ENCODE measurements at places on chromosomes 12 and 14.

- DNase-seq = no peak
Measured at GRCh38 chr14:52860209-52860608, 68.8 kb upstream of the GNPNAT1 start.

- no peak for DNase-seq
Measured at GRCh38 chr14:90715993-90716392, 100.2 kb downstream of the TTC7B start.

DNA sequence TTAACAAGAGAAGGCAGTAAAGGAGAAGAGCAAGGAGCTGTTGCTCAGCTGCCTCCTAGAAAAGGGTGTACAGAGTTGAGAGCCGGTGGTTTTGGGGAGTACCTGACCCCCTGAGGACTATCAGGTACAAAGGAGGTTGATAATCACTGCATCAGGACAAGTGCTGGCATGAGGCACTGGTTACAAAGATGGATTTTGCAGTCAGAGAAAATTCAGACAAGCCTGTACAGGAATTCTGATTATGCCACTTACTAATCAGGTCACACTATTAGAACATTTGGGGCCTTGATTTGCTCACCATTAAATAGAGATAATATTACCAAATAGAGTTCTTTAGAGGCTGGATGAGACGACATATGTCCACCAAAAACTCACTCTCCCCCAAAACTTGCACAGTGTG, 450.9 kb upstream of the TMPO start:
- DNase-seq = no peak

DNA sequence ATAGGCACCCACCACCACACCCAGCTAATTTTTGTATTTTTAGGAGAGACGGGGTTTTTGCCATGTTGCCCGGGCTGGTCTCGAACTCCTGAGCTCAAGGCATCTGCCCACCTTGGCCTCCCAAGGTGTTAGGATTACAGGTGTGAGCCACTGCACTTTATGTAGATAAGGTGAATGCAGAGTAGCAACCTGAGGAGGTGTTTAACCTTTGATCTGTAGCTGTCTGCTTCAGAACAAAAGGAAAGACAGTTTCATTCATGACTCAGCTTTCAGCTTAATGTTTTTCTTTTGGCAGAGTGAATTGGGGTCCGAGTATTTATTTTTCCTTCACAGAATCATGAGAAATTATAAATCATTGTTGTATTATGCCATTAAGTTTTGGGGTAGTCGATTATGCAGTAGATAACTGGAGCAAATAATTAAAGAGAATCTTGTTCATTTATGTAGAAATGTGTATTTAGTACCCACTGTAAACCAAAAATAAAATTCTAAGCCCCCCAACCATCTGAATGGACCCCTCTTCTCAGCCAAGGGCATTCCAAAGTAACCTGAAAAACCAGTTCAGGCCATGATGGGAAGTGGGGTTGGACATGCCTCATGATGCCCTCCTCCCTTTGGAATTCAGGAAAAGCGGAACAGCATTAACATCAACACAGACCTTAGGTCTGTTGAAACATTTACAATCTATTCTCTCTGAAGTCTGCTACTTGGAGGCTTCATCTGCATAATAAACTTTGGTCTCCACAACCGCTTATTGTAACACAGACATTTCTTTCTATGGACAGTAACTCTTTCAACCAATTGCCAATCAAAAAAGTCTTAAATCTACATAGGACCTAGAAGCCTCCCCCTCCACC, 10.7 kb upstream of the STX2 start:
- DNase-seq = no peak

DNA sequence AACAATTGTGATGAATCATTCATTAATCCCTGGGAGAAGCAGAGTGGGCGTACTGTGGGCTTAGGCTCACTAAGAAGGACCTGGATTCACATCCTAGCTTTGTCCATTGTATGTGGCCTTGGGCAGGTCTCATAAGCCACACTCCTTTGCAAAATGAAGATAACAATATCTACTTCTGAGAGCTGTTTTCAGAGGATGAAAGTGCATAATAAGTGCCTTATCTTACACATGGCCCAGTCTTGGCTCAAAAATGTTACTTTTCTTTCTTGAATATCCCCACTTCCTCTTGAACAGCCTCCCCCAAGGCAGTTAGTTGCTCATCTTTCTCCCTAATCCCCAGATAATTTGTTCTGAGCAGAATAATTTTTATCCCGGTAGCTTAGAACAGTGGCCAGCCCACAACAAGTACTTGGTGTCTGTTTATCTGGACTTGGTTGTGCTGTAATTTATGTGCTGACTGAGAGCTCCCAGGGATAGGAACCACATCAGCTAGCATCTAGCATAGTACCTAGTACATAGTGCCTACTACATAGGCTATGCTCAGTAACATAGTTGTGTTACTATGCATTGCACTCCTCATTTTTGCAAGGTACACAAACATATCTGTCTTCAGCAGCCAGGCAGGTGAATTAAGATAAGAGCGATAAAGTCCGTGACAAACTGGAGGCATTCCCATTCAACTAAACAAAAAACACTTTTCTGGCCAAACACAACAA, 61.7 kb upstream of the NUDT4 start:
- no peak for DNase-seq

Data from stimulated activated CD4-positive, alpha-beta T cell treated with anti-CD3 and anti-CD28 coated beads, TNF-alpha, amount 100 ng/mL, for 4 hours (primary cell).